ENCODE measurements at places on chromosomes 4 and X.

- no peaks in the 10 kb centered on the region for H3K27me3 ChIP-seq
- DNase-seq: peak; percentile 43
- no peak overlapping the region for H3K4me3 ChIP-seq
- H3K36me3 ChIP-seq: no peaks in the 10 kb centered on the region
These were observed 29.6 kb downstream of the ADH7 start for GRCh38 chr4:99405433-99406115.

- no peaks in the 10 kb centered on the region for H3K4me1 ChIP-seq
- H3K36me3 ChIP-seq: no peaks in the 10 kb centered on the region
- H3K27ac ChIP-seq: no peak overlapping the region
- no peak for DNase-seq
These were observed 61.0 kb downstream of the SEPSECS start for GRCh38 chr4:25098964-25099891.

DNA sequence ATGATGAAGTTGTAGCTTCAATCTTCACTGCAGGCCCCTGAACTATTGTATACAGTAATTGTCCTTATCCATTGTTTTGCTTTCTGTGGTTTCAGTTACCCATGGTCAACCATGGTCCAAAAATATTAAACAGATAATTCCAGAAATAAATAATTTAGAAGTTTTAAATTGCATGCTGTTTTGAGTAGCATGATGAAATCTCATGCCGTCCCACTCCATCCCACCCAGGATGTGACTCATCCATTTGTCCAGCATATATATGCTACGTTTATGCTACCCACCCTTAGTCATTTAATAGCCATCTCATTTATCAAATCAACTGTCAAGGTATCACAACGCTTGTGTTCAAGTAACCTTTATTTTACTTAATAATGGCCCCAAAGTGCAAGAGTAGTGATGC lies 34.5 kb downstream of the IQCM start:
- no peak overlapping the region for H3K27ac ChIP-seq
- H3K4me3 ChIP-seq: no peak overlapping the region
- no peaks in the 10 kb centered on the region for H3K27me3 ChIP-seq
- H3K4me1 ChIP-seq: no peaks in the 10 kb centered on the region
- no peaks in the 10 kb centered on the region for H3K36me3 ChIP-seq

GRCh38 chr4:47538111-47538824 lies 53.2 kb downstream of the ATP10D start:
- peaks cover 11% of the 10 kb centered on the region for H3K4me1 ChIP-seq
- H3K27ac ChIP-seq: no peak overlapping the region
- no peaks in the 10 kb centered on the region for H3K27me3 ChIP-seq
- H3K36me3 ChIP-seq: no peaks in the 10 kb centered on the region

DNA sequence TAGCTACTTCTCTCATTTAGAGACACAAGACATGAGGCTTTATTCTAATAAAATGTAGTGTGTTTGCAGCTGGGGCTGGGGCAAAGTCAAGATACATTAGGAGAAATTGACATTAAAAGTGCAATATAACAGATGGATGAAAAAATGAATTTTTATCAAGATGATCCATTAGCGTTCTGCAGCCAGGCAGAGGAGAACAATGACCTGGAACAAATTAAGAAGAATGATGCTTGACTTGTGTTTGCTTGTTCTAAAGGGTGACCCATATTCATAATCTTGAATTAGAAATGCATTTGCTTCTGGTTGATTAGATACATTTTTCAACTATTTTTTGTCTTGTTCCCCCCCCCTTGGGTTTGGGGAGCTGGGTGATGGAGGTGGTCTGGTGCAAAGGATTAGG lies 439.5 kb upstream of the BOD1L1 start:
- H3K36me3 ChIP-seq: no peaks in the 10 kb centered on the region
- DNase-seq: no peak
- no peaks in the 10 kb centered on the region for H3K27me3 ChIP-seq
- no peak overlapping the region for H3K27ac ChIP-seq
- H3K4me1 ChIP-seq: no peaks in the 10 kb centered on the region

- no peak for DNase-seq
- H3K27ac ChIP-seq: no peak overlapping the region
- peaks cover 10% of the 10 kb centered on the region for H3K36me3 ChIP-seq
- H3K4me3 ChIP-seq: no peak overlapping the region
These were observed 543.4 kb upstream of the DIPK2B start for GRCh38 chrX:45743906-45744625.

Data from CD4-positive, alpha-beta memory T cell (primary cell).